ENCODE measurements at places on chromosomes 7 and 10.

DNA sequence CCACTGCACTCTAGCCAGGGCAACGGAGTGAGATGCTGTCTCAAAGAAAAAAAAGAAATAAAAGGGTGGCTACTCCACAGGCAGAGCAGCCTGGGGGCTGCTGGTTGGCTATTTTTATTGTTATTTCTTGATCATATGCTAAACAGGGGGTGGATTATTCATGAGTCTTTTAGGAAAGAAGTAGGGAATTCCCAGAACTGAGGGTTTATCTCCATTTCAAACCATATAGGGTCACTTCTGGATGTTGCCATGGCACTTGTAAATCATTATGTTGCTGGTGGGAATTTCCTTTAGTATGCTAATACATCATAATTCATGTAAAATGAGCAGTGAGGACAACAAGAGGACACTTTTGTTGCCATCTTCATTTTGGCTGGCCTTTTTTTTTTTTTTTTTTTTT is 52.1 kb upstream of the GHITM start:
- no peak for DNase-seq

DNA sequence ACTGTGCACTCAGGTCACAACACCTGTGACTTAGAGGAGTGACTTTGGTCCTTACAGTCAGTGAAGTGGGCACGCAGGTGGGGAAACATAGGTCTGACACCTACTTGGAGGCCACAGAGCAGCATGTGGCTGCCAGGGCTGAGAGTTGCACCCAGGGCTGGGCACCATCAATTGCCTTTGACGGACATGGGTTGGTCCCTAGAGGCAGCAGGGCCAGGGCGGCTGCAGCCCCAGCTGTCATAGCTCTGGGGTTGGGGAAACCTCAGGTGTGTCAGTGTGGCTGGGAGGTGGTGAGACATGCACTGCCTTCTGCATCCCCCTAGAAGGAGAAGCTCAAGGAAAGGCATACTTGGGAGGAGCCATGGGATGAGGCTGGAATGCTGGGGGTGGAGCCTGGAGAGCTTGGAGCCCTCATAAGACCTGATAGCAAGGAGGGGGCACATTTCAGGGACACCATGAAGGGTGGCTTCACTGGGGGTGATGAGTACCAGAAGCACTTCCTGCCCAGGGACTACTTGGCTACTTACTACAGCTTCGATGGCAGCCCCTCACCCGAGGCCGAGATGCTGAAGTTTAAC is at the start of gene INMT:
INMT (plus strand) TSS at position 440 of the 578 bp plus-strand sequence; CDS start at position 456, 16 bp downstream.
- DNase-seq, result no peak

DNA sequence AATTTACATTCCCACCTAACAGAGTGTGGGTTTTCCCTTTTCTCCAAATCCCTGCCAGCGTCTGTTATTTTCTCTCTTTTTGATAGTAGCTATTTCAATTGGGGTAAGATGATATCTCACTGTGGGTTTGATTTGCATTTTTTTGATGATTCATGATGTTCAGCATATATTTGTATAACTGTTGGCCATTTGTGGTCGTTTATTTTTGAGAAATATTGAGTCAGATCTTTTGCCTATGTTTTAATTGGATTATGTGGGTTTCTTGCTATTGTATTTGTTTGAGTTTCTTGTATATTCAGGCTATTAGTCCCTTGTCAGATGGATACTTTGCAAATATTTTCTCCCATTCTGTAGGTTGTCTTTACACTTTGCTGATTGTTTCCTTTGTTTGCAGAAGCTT is 193.8 kb downstream of the ABCA13 start:
- no peak for DNase-seq

DNA sequence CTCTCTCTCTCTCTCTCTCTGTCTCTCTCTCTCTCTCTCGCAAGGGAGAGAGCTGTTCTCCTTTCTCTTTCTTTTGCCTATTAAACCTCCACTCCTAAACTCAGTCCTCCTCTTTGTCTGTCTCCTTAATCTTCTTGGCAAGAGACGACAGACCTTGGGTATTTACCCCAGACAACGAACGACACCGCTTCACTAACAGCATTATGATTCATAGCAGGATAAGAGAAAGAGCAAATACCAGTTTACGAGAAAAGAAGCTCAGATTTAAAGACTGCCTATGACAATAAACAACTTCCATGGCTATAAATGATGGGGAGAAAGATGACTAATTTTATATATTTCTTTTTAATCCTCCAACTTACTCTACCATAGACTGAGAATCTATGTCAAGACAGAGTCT is 1396.5 kb upstream of the CELF2 start:
- DNase-seq, result no peak

DNA sequence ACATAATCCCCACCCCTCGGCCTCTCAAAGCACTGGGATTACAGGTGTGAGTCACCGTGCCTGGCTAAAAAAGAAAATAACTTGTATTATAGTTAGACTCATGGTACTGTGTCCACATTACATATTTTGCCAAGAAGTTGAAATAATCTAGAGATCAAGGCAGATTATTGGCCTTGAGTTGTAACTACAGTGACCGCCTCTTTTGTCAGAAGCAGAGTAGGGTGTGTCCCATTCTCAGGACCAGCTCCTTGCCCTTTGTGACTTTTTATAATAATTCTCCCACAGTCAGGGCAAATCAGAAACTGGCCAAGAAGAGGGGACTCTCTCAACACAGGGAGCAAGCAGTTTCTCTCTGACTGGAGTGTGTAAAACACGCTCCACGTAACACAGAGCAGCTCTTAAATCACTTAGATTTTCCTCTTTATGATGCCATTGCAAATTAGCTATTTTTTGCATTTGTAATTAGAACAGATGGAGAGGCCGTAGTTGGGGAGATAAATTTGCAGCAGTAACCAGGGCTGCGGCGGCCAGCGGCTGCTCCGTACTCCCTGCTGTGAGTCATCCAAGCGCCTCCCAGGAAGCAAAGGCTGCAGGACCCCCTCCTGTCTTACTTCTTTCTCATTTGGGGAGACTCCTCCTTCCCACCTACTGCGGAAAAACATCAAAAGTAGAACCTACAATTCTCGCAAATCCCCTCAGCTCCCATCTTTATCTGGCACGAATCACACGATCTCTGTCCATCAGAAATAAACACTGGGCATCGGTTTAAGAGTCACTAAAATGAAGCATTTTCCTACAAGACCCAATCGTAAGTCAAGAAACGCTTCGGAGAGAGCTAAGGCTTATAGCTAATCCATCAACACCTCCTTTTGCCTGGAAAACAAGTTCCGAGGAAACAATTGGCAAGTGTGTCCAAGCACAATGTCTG is 32.1 kb upstream of the MSRB2 start:
- DNase-seq, result no peak

DNA sequence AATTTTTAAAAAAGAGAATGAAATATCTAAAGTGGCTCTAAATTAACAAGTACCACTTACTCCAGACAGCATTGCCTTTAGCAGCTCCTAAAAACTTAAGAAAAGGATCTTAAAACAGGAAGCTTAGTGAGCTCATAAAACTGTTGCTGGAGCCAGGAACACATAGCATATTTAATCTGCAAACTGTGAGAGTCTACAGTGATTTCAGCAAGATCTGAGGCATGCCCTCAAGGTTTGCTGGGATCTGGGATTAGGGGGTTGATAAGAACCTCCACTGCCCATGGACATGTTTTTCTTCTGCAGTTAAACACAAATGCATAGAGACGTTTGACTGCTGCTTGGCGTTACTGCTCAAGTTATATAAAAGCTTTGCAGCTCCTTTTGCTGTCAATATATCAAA is 3.8 kb downstream of the GLI3 start:
- no peak for DNase-seq

- DNase-seq, result no peak
These were observed 11.9 kb downstream of the CPA4 start for GRCh38 chr7:130304878-130305277.

GRCh38 chr10:6072215-6072934 is 10.2 kb upstream of the IL2RA start:
- DNase-seq, result no peak

Measured in suprapubic skin (tissue), 4 donors.